ENCODE measurements at places on chromosomes 2 and 18.

DNA sequence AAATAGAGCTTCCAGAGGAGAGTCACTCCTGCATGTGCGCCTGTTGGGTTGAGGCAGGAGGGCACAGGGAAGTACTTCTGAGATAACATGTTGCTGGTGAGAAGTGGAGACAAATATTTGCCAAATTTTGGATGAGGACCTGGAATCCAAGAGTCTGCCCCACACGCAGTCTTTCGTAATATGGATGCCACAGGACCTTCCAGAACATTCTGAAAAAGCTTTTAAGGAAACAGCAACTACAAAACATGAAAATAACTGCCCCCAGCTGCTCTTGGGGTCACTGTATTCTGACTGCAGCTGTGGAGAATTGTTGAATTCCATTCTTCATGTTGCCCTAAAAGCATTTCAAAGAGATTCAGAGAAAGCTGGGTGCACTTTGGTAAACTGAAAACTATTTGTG is 227.5 kb downstream of the C1D start:
- no peak for DNase-seq

GRCh38 chr2:134348760-134349159 is 94.9 kb downstream of the MGAT5 start:
- DNase-seq = no peak

DNA sequence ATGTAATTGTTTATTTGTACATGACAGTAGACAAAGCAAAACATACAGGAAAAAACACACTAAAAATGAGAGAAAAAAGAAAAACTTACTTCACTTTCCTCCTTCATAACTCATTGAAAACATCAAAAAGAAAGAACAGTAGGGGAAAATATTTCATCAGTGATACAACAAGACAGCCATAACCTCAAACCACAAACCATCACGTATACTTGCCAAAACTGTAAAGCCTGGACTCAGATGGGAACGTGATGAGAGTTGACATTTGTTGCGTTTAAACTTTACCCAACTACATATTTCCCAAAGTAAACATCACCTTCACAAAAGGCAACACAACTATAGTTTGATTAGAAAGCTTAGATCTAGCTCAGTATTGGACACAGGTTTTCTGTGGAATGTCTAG is 278.2 kb upstream of the COL3A1 start:
- DNase-seq = no peak

GRCh38 chr2:214629875-214630274 is 179.6 kb downstream of the BARD1 start:
- no peak for DNase-seq

DNA sequence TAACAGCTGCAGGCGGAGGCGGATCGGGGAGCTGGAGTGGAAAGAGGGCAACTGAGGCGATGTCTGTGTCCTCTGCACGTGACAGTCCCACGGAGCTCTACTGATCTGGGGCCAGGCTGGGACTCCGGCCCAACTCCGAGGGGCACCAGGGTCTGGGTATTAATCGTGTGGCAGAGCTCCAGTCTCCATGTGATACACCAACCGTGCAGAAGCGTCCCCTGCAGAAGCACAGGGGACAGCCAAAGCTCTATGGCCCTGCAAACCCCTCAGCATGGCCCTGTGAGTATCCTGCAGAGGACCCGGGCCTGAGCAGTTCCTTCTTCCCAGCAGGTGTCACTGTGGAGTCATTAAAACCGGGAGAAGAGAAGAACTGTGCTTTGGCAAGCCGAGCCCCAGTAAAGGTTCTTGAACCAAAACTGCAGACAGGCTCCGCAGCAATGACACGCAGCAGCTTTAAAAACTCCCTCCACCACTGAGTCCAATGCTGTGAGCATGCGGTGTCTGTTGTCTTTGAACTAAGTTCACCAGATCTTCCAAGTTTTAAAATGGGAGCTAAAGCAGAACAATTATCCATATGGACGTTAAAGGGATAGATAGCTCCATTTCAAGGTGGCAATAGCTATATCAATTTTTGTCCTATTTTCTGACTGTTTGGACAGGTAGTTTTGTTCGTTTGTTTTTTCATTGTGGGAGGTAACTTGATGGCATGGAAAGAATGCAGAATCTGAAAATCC is 79.4 kb downstream of the TMEM182 start:
- DNase-seq = peak; percentile 24

Data from KG1 (cell line).